Bronchus fibroblast of lung (primary cell): ENCODE measurements at places on chromosomes 11 and 22. TPM values are rescaled to one million over a fixed set of nuclear protein-coding genes. Genes with fewer than 3 reads are reported as not detected.

HEPN1 gene
- not detected in 2 replicates for total RNA-seq

CHRM1 gene
- total RNA-seq = not detected in 2 replicates

PRDM11 gene
- total RNA-seq = 3.4 TPM in 2 replicates

MUC6 gene
- not detected in 2 replicates for total RNA-seq

TRIM49 gene
- not detected in 2 replicates for total RNA-seq

CALCA gene
- not detected in 2 replicates for total RNA-seq

SAA4 gene
- not detected in 2 replicates for total RNA-seq

CCDC116 gene
- not detected in 2 replicates for total RNA-seq

ANKK1 gene
- not detected in 2 replicates for total RNA-seq

ABTB2 gene
- 2.4 TPM in 2 replicates for total RNA-seq

PIWIL4 gene
- 0.50 and 0.59 TPM in 2 replicates for total RNA-seq

DUSP8 gene
- total RNA-seq = 0.50 and 0.74 TPM in 2 replicates

ANO1 gene
- total RNA-seq = not detected in 2 replicates

TMPRSS5 gene
- under 0.01 TPM in 2 replicates for total RNA-seq

UPK3A gene
- not detected in 2 replicates for total RNA-seq

OR5AP2 gene
- not detected in 2 replicates for total RNA-seq

UCP2 gene
- 20.7 and 21.6 TPM in 2 replicates for total RNA-seq

CCDC87 gene
- 0.15 TPM in 1 of 2 replicates, not detected in the other for total RNA-seq

PARVG gene
- not detected in 2 replicates for total RNA-seq

C22orf42 gene
- not detected in 2 replicates for total RNA-seq

BIK gene
- 0.17 and 0.30 TPM in 2 replicates for total RNA-seq

SPCS2 gene
- 21.7 and 22.4 TPM in 2 replicates for total RNA-seq

TOB2 gene
- 21.9 and 23.2 TPM in 2 replicates for total RNA-seq

MS4A15 gene
- total RNA-seq = not detected in 2 replicates

VWCE gene
- 1.0 and 1.3 TPM in 2 replicates for total RNA-seq

MPPED1 gene
- not detected in 2 replicates for total RNA-seq

GLYATL2 gene
- 0.74 and 1.3 TPM in 2 replicates for total RNA-seq

B3GAT1 gene
- not detected in 2 replicates for total RNA-seq

PTPN5 gene
- not detected in 2 replicates for total RNA-seq

RTN4R gene
- total RNA-seq = 3.2 and 3.4 TPM in 2 replicates

THY1 gene
- total RNA-seq = 64.8 and 72.6 TPM in 2 replicates

AQP11 gene
- 0.59 and 0.84 TPM in 2 replicates for total RNA-seq

SEZ6L gene
- not detected in 2 replicates for total RNA-seq

TMPRSS6 gene
- total RNA-seq = not detected in 2 replicates

MYRF gene
- 3.3 and 3.5 TPM in 2 replicates for total RNA-seq

KCNJ11 gene
- under 0.01 TPM in 2 replicates for total RNA-seq

ART1 gene
- not detected in 2 replicates for total RNA-seq

C11orf24 gene
- total RNA-seq = 67.8 and 76.0 TPM in 2 replicates

GPHA2 gene
- total RNA-seq = not detected in 2 replicates

OR4D5 gene
- total RNA-seq = not detected in 2 replicates

CYTH4 gene
- total RNA-seq = 0.15 and 0.17 TPM in 2 replicates

RHOD gene
- 12.4 and 17.1 TPM in 2 replicates for total RNA-seq

MEI1 gene
- 0.50 and 1.2 TPM in 2 replicates for total RNA-seq

CXCR5 gene
- not detected in 2 replicates for total RNA-seq

MAJIN gene
- not detected in 2 replicates for total RNA-seq
